ENCODE measurements at places on chromosomes 1 and 21.

DNA sequence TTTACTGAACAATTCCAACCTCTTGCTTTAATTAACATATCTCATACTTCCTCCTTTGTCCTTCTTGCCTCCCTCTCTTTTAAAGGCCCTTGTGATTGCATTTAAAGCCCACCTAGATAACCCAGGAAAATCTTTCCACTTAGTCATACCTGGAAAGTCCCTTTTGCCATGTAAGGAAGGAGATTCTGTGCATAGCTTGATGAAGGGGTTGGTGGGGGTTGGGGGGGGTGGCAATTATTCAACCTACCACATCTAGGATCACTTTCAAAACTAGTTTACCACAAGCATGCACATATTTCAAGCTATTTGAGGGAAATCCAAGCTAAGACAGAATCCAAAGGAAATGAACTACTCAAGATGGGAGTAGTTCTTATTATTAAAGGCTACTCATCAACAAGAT, 249.1 kb upstream of the PTBP2 start:
- no peak for DNase-seq

DNA sequence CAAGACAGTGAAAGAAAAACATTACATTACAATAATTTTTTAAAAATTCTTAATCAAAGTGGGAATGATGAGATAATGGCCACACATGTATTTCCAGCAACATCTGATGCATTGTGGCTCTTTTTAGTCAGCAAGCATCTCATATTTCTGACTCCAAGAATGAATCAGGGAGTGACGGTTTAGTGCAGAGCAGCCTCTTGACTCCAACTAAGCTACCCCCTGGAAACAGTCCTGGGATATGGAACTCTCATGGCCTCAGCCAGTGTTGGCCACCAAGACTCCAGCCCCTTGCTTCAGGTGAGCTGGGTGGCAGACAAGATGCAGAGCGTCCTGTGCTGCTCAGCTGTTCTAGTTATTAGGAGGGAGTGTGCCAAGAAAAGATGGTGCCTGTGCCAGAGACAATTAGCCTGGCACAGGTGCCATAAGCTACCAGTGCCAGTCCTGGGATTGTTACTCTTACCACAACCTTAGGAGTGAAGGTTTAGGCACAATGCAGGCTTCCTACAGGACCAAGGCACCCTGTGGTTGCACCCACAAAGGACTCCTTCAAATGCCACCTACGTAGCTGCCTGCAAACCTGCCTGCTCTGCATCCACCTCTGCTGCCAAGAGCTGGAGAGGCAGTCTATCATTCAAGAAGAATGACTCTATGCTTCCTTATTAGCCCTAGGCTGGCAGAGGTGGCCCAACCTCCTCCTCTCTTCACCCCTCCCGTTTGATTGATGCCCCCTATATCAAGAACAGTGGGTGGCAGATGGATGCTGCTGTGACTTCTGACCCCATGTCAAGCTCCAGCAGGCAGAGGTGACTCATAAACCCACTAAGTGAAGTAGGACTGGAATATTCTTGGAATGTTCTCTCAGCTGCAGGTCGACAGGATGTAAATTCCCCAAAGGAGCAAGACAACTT, 6.0 kb upstream of the SEC16B start:
- DNase-seq: no peak

- DNase-seq: no peak
Observed at GRCh38 chr1:69595486-69595885, 27.8 kb downstream of the LRRC7 start.

DNA sequence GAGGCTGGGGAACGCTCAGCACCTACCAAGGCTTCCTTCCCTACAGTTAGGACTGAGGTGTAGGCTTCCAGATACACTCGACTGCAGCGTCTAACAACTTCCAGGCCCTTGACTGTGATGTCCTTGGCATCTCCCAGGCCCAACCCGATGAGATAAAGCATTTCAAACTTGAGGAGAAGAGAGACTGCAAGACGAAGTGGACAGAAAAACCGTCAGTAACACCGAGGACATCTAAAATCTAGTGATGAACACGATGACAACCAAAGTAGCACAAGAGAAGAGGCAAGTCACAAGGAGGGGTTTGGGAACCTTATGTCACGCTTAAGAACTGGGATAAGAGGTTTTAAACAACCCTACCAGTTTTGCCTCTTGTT, 314 bp downstream of the DPH5 start:
- DNase-seq: no peak

DNA sequence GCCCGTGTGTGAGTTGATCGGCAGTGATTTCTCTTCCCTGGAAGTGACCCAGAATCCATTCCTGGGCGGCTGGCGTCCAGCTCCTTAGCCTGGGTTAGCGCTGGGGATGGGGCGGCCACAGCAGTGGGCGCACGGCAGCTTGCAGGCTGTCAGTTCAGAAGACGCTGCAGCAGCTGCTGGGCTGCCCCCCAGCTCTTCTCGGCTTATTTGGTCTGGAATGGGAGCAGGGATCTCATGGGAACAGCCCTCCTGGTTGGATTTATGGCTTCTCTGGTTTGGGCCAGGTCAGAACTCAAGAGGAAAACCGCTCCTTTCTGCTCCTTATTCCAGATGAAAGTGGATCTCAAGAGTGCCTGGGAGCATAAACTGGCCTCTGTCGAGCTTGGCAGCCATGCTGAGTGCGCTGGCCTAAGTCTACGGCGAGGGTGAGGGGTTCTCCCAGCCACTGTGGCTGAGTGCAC, 148.2 kb downstream of the PRDM16 start:
- DNase-seq: no peak

- DNase-seq: no peak
Observed at GRCh38 chr1:58902830-58903513, 119.1 kb upstream of the JUN start.
